Nephron progenitor cell (in vitro differentiated cells): ENCODE measurements at places on chromosomes 16 and 17.

DNA sequence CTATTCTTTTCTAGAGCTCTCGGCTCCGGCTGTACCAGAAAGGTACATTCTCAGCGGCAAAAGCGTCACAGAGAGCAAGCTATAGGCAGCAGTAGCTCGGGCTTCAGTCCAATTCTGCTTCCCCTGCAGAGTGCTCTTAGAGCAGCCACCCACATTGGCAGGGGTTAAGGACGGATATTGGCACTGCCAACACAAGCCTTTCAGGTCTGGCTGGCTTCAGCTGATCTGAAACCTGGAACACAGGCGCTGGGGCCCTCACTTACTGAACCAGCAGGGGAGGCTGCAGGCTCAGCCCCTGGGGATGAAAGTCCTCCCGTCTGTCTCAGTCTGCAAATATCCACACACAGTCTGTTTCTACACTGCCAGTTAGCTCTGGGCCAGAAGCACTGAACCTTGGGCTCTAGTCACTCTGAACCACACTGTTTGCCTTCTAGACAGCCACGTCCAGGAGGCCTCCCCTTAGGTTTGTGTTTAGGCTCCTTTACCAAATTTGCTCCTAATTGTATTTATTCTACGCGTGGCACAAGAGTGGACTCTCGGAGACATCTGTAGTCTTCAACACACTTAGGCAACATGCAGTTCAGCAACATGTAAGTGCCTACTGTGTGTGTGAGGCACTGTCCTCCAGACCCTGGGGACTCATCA, 40.1 kb downstream of the HIC1 start:
- no peak for DNase-seq

GRCh38 chr17:51228161-51228560, 31.7 kb downstream of the MBTD1 start:
- DNase-seq = no peak

GRCh38 chr16:1315081-1316032, 5.9 kb downstream of the UBE2I start:
- no peak for DNase-seq

GRCh38 chr16:69924777-69925191, 26.4 kb upstream of the CLEC18A start:
- DNase-seq = peak; percentile 12

DNA sequence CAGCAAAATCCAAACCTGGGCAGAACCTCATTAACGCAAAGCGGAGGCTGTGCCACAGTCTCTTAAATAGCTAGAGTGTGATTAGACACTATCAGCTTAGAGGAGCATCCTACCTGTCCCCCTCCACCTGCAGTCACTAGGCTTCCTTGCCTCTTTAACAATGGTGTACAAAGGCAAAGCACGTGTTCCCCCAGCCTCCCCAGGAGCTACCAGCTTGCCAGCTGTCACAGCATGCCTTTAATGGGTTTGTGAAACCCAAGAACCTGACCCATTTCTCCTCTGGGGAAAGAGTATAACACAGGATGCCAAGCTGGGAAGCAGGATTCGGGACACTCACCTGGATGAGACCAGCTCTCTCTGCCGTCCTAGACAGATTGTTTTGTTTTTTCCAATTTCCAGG, 37.2 kb upstream of the TBX2 start:
- DNase-seq = no peak

DNA sequence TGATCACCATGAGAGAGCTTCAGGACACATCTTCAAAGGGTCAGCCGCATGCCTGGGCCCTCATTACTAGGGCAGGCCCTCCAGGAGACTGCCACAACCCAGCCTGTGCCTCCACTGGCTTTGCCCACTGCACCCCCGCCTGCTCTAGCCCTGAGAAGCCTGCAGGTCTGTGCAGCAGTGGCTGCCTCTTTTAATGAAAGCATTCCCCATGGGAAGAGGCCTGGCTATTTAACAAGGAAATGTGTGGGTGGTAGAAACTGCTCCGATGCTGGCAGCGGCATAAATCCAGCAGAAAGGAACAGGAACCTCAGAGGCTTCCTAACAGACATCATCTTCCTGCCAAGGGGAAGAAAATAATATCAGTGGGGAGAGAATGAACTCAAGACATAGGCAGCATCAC, 375 bp upstream of the KRT32 start:
- no peak for DNase-seq

GRCh38 chr17:67746704-67747571, 29.2 kb downstream of the NOL11 start:
- no peak for DNase-seq

DNA sequence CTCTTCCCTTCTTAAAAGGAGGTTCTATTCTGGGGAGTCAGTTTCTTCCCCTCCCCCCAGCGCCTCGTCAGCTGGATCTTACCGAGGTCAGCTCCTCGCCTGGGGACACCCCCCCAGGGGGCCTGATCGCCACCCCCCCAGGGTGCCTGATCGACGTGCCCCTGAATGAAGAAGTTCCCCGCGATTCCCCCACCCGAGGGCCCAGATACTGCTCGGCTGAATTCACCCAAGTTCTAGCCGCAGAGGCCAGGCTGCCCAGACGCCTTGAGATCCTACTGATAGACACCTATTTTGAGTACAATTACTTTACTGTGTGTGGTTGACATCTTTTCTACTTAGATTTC, 1.4 kb downstream of the RAB11FIP3 start:
- DNase-seq = no peak

DNA sequence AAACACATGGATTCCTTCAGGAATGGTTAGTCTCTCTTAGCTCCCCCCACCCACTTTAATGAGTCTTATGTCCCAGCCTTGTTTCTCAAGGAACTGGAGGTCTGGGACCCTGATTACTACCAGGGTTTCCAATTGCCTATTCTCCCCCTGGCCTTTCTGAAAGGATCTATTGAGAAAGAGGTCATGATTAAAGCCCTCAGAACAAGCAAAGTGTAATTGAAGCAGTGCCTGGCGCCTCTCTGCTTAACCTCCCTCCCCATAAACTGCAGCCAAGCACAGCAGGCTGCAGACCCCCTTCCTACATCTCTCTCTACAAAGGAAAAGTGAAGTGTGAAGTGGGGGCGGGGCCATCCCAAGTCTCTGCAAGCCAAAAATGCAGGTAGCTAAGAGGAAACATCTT, 159.7 kb upstream of the CDH11 start:
- DNase-seq = peak; percentile 50

DNA sequence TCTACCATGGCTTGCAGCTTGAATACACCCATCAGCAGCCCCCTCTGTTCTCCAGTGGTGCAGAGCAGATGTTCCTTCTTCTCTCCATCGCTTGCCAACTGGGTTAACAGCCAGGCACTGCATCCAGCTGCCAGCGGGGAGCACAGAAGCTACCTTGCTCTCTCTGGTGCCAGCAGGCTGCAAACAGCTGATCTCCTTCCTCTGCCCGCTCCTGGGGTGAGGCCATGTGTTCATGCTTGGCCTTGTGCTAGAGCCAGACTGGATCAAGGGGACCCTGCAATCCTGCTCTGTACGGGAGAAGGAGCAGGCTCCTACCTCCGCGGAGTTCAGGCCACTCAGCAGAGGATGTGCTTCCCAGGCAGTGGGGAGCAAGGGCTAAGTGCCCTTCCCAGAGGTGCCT, 24.1 kb upstream of the ENGASE start:
- no peak for DNase-seq

GRCh38 chr17:2017274-2017941, 7.7 kb downstream of the RTN4RL1 start:
- DNase-seq = no peak

DNA sequence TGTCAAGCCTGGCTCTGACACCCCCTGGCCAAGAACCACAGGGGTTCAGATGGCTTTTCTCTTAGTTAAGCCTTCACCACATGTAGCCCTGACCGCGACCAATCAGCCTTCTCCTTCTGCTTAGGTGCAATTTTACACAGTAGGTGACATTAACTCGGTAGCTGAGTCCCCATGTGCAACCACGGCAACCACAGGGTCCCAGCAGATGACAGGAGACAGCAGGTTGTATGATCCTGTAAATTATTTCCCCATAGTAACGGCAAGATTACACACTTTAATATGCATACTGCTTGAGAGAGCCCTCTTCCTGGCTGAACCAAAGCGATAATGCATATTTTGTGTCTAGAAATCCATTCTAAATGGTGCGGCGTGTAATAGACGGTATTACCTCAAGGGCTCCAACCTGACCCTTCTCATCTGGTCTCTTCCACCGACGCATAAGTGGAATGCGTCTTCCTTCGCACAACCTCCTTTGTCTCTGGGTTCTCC, 458.7 kb upstream of the ZFHX3 start:
- DNase-seq = no peak

DNA sequence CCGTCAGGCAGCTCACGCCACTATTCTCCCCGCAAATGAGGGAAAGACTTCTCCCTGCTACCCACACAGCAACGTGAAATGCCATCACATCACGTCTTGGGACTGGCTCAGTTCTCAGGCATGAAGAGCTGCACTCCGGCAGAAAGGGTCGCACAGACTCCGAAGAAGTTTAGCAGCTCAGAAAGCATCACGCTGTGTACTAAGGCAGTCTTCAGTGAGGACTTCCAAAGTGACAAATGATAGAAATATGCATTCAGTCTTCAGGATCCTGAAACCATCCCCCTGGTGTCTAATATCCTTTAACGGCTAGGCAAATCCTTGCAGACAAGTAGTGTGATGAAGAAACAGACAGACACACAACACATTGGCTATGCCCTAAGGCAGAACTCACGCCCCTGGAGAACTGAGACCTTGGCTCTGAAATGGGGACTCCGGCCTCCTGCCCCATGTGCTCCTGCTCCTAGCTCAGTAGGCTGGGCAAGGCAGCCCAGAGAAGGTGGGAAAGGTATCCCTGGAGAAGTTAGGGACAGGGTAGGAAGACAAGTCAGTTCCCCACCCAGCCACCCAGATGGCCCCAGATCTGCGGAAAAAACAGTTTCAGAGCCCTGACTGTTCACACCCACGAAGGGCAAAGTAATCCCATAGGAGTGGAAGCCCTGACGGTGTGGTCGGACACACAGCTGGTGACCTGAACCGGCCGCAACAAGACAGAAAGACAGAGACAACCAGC, 1.6 kb downstream of the XYLT1 start:
- no peak for DNase-seq

- DNase-seq = no peak
Measured at GRCh38 chr16:68097895-68098294, 12.7 kb downstream of the NFATC3 start.

DNA sequence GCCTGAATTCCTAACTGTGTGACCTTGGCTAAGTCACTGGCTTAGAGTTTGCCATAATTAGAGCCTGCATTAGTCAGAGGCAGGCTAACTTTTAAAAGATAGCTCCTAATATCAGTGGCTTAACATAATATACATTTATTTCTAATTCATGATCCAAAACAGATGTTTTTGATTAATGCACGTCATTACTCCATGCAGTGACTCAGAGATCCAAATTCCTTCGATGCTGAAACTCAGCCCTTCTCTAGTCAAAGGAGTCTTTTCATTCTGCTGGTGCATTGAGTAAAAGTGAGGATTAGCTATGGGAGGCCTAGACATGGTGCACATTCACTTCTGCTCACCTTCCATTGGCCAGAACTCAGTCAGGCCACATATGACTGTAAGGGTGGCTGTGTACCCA, 49.8 kb downstream of the IRX3 start:
- no peak for DNase-seq

- DNase-seq = no peak
Measured at GRCh38 chr16:89120921-89121351, 27.3 kb downstream of the ACSF3 start.

- no peak for DNase-seq
Measured at GRCh38 chr17:39205112-39205526, 5.0 kb downstream of the RPL19 start.

DNA sequence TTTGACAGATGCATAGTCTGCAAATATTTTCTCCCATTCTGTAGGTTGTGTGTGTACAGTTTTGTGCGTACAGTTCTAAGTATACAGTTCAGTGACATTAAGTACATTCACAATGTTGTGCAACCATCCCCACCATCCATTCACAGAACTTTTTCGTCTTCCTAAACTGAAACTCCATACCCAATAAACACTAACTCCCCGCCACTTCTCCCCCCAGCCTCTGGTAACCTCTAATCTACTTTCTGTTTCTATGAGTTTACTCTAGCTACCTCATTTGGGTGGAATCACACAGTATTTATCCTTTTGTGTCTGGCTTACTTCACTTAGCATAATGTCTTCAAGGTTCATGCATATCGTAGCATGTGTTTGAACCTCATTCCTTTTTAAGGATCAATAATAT, 14.3 kb downstream of the PIK3R5 start:
- no peak for DNase-seq

- peak; percentile 71 for DNase-seq
Measured at GRCh38 chr16:88763502-88764053, 21.4 kb downstream of the PIEZO1 start.

DNA sequence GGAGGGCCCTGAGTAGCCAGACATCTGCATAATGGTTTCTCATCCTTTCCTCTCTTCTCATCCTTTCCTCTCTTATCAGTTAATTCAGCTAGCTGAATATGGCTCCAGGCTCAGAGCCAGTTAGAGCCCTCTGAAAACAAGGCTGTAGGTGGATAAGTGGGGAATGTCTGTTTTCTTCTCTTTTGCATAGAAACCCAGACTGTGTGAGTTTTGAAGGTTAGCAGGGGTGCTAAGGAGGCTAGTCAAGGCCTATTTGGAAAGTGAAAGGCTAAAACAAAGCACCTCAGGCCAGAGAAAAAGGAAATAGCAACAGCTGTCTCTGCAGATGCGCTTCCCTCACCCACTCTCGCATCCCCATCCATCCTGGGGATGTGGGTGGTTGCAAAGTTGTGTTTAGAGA, 420.9 kb downstream of the SHISA9 start:
- no peak for DNase-seq

- DNase-seq = peak; percentile 81
Measured at GRCh38 chr16:55711959-55712876, 56.4 kb downstream of the SLC6A2 start.

GRCh38 chr17:78763561-78763960, 18.5 kb downstream of the CYTH1 start:
- no peak for DNase-seq

GRCh38 chr16:28191364-28191960, 20.3 kb downstream of the XPO6 start:
- no peak for DNase-seq

GRCh38 chr16:56341656-56342399, 83.5 kb downstream of the AMFR start:
- DNase-seq = no peak

- peak; percentile 45 for DNase-seq
Measured at GRCh38 chr17:75457047-75457654, 716 bp downstream of the TMEM94 start.

DNA sequence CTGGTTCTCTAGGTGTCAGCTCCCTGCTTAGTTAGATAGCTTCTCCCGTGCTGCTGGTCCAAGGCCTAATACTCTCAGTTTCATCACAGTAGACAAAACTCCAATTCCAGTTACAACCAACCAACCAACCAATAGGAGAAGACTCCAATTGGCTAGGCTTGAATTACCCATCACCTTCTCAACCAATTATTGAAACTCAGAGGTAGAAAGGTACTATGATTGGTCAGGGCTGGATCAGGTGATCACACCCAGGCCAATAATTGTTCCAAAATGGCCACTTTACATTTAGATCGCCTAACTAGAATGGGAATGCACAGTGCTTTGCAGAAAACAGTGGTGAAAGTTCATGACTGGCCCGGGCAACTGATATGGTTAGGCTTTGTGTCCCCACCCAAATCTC, 49.5 kb upstream of the CRHR1 start:
- DNase-seq = no peak

- DNase-seq = no peak
Measured at GRCh38 chr16:1133810-1134520, 18.9 kb upstream of the CACNA1H start.
